ENCODE measurements at places on chromosomes 5 and 9.

DNA sequence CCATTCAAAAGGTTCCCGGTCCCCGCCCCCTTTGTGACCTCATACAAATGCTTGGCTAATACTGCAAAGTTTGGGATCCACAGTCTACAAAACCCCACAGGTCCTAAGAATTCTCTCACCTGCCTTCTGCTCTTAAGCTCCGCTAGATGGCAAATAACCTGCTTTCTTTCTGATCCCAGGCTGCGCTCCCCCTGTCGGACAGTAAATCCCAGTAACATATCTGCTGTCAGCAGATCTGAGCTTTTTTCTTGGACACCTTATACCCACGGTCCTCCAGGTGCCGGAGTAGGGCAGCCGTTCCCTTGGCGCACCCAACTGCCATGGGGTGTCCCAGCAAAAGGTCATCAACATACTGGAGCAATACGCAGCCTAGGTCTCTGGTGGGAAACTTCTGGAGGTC is 39.0 kb upstream of the PPP1R26 start:
- DNase-seq, result no peak

GRCh38 chr9:124256517-124257069 is 1.2 kb upstream of the NEK6 start:
- no peak for DNase-seq

DNA sequence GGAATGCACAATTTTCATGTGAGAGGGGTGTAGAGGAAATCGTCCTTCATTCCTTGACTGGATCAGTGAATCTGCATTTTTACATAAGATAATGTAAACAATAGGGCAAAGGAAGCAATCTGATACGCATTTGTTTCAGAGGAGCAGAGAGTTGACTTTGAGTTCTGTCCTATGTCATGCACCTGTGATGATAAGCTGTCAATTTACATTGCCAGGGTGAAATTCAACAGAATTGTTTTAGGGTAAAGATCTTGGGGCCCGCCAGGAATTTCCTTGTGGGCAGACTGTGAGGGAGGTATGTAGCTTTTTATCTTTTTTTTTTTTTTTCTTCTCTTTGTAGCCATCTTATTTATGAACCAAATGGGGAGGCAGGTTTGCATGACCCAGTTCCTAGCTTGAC is 58.3 kb upstream of the LARP1 start:
- no peak for DNase-seq

GRCh38 chr5:124274949-124275348 is 471.5 kb downstream of the ZNF608 start:
- DNase-seq, result no peak

DNA sequence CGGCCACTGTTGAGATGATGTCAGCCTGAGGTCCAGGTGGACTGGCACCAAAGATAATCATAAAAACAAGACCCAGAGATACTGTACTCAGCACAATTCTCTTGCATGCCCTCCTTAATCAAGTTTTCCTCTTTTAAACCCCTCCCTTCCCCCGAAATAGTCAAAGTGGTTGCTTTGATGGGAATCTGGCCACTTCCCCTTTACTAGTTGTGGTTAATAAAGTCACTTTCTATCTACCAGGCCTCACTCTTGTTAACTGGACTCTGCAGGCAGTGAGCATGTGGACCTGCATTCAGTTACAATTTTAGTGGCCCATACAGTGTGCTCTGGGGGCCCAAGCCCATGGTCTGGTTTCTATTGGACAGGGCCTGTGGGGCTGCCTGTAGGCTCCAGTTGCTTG is 17.5 kb downstream of the FBP2 start:
- no peak for DNase-seq

Data from left cardiac atrium (tissue), 4 donors.